ENCODE measurements at places on chromosomes 1 and 21.

DNA sequence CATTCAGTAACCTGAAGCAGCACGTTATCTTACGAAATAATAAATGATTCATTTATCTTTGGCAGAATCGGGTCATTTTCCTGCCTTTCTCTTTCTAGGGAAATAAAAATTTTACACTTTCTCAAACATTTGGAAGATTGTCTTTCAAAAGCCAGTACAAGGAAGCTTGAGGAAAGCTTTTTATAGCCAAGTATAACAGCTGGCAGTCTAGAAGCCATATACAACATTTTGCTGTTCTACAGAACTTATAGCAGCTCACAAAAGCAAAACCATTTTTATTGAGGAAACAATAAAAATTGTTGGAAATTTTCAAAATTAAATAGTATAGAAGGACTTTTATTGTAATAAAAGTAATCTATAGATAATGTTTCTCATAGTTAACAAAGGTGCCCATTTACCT lies 448.6 kb downstream of the SMYD3 start:
- DNase-seq, result no peak

- DNase-seq, result no peak
Measured at GRCh38 chr21:31922881-31923280, 50.1 kb downstream of the HUNK start.

GRCh38 chr1:219317762-219318353 lies 144.2 kb downstream of the LYPLAL1 start:
- DNase-seq, result peak; percentile 28

- no peak for DNase-seq
Measured at GRCh38 chr1:86507935-86508582, 38.8 kb upstream of the CLCA4 start.

- no peak for DNase-seq
Measured at GRCh38 chr1:158248118-158248517, 6.1 kb upstream of the CD1A start.

DNA sequence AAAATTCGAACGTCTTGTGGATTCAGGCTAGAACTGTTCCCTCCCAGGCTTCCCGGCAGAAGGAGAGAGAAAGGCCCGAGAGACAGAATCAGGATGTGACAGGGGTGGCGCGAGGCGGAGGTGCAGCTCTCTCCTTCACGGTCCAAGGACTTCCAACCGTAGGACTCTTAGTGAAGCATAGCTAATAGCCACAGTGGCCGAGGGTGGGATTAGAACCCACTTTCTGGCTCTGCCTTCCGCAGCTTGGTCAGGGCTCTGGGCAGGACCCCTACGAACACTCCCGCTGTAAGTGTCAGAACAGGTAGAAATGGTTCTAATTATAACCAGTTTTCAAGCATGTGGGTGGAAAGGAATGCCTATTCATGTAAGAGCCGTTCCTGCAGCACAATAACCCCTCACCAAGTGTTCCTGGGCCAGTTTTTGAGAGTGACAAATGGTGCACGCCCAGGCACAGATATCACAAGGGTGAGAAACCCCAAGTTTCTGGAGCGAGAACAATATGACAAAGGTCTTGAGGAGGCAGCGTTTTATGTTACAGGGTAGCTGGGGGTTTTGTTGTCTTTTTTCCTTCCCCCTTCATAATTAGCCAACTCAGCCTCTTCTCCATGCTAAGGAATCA lies 86.4 kb downstream of the SYF2 start:
- DNase-seq, result peak; percentile 21

- DNase-seq, result no peak
Measured at GRCh38 chr1:37723072-37723389, 30.7 kb downstream of the CDCA8 start.

GRCh38 chr1:13554798-13555197 lies 28.8 kb upstream of the PDPN start:
- DNase-seq, result no peak

- no peak for DNase-seq
Measured at GRCh38 chr1:28127617-28128257, 39.3 kb upstream of the EYA3 start.

DNA sequence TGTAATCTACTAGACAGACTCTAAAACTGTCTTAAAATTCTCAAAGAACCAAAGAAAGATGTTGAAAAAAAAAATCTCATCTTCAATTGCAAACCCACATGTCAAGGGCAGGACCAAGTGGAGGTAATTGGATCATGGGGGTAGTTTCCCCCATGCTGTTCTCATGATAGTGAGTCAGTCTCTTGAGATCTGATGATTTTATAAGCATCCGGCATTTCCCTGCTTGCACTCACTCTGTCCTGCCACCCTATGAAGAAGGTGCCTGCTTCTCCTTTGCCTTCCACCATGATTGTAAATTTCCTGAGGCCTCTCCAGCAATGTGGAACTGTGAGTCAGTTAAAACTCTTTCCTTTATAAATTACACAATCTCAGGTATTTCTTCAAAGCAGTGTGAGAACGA lies 257.0 kb downstream of the HHIPL2 start:
- no peak for DNase-seq

DNA sequence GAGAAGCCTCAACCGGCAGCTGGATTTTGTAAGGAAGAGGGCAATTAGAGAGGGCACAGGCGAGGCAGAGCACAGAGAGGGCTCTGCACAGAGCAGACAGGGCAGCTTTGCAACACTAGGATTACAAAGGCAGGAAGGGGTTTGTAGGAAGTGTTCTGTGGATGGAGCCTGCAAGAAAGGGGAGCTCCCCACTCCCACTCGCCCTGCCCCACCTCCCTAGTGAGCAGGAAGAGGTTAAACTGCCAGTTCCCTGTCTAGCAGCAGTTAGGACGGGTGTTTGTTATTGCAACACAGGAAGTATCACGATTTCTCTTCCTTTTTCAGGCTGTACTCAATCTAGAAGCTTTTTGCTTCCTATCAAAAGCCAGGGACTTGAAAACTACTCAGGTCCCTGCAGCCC lies 63.3 kb upstream of the LRRC8D start:
- DNase-seq, result no peak

All from NCI-H526 treated with DMSO at 0.1 percent for 48 hours (cell line).